ENCODE measurements at places on chromosomes 2 and 18. TPM values are rescaled to one million over a fixed set of nuclear protein-coding genes. Genes with fewer than 3 reads are reported as not detected.

GRCh38 chr2:74099271-74099670 is 48.4 kb downstream of the BOLA3 start:
- DNase-seq = no peak

Gene CYP1B1
- total RNA-seq = 17.5 TPM

DNA sequence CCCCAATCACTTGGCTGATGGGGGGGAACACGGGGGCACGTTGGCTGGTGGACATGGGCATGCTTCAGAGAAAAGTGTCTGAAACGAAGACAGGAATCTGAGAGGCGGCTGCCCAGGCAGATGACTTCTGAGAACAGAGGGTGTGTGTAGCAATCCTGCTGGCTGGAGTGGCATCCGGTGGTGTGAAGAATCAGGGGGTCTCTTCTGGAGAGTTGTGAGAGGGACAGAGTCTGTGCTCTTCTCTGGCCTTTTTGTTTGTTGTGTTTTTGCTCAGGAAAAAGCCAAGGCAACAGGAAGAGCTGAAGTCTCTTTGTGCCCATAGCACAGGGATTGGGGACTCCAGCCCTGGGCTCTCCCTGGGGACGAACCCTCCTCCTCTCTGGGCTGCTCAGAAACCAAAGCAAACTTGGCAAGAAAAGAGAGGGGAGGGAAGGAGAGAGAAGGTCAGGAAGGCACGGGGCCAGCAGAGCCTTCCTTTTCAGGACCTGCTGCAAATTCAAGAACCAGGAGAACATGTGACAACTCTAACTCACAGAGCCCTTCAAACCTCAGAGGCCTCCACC is 97.0 kb upstream of the SMAD2 start:
- DNase-seq = no peak

GRCh38 chr2:54503192-54503591 is 47.1 kb downstream of the SPTBN1 start:
- DNase-seq = peak; percentile 49

Gene ELOA2
- total RNA-seq = not detected

Gene SMAD2
- total RNA-seq = 116 TPM

DNA sequence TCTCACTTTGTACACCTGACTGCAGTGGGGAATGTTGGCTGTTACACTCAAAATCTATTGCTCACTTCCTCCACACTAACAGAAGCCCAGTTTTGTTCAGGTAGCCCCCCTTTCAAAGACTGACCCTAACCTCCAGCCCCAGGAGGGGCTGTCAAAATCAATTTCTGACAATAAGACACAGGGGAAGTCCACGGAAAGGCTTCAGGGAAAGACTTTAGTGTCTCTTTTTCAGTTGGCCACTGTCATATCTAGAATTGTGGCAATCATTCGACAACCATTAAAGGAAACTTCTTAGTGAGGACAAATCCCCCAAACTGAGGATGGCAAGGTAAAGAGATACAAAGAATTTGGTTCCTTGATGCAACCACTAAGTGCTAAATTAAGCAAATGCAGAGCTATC is 59.0 kb downstream of the BARD1 start:
- no peak for DNase-seq

DNA sequence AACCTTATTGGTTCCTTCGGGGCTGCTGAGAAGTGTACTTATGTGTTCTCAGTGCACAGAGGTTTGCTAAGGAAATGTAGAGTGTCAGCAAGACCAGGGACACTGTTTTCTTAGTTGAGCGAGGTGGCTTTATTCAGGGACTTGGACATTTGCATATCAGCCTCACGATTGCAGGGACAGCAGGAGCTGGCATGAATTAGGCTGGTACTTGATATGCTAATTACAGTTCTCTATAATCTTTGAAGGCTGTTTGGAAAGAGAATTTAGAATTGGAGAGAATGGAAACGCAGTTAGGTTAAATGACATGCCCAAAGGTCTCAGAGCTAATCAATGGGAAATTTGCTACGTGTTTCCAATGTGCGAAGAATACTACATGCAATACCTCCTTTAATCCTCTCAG is 18.7 kb upstream of the MTCL1 start:
- no peak for DNase-seq

Gene FOXD4L1
- 0.52 TPM for total RNA-seq

Gene MC2R
- not detected for total RNA-seq

GRCh38 chr2:207073801-207074678 is 91.7 kb downstream of the KLF7 start:
- DNase-seq = no peak

Gene PRKAG3
- not detected for total RNA-seq

DNA sequence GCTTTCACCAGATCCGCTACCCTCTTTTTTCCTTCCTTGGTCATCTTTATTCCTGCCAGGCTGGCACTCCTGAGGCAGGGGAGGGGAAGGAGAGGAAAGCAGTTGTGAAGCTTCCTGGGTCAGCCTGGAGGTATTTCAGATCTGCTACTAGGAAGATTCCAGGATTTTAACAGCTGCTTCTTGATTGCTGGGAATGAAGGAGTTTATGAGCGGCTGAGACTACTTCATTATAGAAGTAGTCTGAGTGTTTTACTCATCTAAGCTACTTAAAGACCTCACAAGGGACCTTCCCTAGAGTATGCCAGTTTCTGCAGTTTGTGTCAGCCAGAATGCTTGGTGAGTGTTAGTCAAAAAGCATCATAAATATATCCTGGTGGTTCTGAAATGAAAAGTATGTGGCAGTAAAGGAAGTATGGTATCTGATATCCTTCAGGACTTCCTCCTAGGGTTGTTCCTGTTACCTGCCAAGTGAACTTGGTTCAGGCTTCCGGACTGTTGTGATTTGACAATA is 1.9 kb downstream of the TANC1 start:
- no peak for DNase-seq

- DNase-seq = no peak
Measured at GRCh38 chr18:27377251-27377650, 192.1 kb upstream of the CHST9 start.

DNA sequence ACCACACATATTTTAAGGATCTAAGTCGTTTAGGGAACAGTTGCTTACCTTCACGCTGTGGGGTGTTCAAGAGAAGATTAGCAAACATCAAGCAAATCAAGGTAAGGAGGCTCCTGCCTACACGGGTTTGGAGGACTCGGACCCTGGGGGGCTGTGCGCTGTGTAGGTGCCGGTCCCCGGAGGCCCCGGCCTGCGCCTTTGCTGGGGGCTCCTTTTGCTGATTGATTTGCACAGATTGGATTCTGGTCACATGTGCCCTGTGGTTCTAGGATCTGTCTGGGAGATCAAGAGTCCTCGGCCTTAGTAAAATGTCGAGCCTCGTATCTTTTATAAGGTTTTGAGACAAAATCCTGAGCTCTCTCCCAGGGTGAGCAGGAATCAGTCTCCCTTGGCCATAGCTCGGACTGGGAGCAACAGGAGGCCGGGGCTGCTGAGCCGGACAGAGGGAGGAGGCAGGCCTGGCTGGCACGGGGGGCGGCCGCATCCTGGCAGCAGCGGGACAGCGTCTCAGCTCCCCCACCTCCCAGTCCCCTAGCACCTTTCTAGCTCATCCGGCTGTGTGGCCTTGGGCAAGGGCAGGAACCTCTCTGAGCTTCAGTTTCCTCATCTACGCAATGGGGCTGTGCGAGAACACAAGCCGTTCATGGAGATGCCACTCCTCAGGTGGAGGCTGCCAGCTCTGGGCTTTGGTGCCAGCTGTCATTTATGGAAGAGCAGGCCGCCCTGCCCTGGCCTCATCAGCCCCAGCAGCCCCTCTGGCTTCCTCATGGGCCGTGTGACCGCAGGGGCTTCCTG is 147.2 kb downstream of the MBP start:
- no peak for DNase-seq

Gene SPDYA
- 1.1 TPM for total RNA-seq

Gene CELF4
- total RNA-seq = 1.9 TPM

Gene SCTR
- not detected for total RNA-seq

DNA sequence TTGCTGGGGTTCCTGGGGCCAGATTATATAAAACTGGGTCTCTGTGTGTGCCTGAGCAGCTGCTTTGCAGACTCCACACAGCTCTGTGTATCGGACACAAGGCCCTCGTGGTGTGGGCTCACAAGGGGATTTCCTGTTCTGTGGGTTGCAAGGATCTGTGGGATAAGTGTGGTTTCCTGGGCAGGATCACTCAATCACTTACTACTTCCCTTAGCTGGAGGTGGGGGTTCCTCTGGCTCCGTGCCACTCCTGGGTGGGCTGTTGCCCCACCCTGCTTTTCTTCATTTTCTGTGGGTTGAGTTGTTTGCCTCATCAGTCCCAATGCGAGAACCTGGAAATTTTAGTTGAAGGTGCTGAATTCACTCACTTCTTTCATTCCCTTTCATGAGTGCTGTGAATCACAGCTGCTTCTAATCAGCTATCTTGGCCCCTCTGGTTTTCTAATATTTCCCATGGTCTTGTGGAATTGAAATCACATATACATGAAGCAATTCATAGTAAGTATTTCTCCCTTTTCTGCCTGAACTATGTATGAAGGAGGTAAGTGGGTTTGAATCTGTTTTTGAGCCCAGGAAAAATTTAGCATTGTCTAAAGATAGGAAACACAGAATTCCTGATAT is 196.3 kb downstream of the DCDC2C start:
- no peak for DNase-seq

Gene EML6
- total RNA-seq = 8.1 TPM

GRCh38 chr2:35410431-35411061 is 945.0 kb upstream of the CRIM1 start:
- peak; percentile 72 for DNase-seq

Gene TXNDC2
- total RNA-seq = not detected

GRCh38 chr2:110143982-110144381 is 28.4 kb upstream of the MALL start:
- no peak for DNase-seq

GRCh38 chr2:11771971-11772615 is 25.7 kb downstream of the LPIN1 start:
- DNase-seq = no peak

Gene CERS6
- 27.4 TPM for total RNA-seq

GRCh38 chr2:56234241-56234640 is 50.5 kb downstream of the CCDC85A start:
- DNase-seq = no peak

- DNase-seq = no peak
Measured at GRCh38 chr18:44541159-44541558, 139.5 kb upstream of the SETBP1 start.

DNA sequence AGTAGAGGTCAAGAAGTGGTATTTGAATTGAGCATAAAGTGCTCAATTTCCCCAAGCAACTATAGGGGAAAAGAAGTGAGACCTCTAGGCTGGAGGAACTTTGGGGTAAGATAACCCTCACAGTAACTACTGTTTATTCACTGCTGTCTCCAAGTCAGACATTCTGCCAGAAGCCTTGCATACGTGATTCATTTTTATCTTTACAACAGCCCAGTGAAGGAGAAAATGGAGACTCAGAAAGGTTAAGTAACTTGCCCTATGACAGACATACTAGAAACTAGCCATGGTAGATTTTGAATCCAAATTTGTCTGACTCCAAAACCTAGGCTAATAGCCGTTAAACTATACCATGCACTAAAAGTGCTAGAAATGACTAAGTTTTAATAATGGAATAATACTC is 28.4 kb downstream of the DNAJC10 start:
- no peak for DNase-seq

GRCh38 chr18:79882522-79883241 is 68.8 kb downstream of the SLC66A2 start:
- no peak for DNase-seq

Gene COA5
- total RNA-seq = 34.6 TPM

DNA sequence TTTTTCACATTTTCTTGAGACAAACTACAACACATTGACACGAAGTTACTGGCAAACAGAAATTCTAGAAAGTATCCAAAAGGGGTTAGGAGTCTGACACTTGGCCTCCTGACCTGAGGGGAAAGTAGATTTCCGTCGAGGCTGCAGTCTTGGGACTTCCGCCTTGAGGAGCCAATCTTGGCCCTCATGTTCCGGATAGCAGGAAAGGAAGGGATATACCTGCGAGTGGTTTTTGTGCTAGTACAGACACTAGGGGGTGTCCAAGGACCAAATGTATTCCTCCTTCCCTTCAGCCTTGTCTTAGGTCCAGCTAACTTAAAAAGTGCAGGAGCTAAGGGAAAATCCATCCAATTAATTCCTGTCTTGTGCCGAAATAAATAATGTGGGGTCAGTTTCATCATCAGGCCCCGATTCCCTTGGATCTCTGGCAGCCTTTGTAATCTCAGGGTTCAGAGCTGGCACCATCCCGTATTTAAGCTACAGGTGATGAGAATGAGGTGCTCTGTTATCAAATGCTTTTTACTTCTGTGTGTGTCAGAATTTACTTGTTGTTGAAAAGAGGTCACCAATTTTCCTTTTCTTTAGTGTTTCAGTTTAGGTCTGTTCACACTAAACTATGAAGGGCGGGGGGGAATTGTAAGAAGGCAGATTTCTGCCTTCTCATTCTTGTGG is 330.2 kb upstream of the FANCL start:
- DNase-seq = peak; percentile 5

DNA sequence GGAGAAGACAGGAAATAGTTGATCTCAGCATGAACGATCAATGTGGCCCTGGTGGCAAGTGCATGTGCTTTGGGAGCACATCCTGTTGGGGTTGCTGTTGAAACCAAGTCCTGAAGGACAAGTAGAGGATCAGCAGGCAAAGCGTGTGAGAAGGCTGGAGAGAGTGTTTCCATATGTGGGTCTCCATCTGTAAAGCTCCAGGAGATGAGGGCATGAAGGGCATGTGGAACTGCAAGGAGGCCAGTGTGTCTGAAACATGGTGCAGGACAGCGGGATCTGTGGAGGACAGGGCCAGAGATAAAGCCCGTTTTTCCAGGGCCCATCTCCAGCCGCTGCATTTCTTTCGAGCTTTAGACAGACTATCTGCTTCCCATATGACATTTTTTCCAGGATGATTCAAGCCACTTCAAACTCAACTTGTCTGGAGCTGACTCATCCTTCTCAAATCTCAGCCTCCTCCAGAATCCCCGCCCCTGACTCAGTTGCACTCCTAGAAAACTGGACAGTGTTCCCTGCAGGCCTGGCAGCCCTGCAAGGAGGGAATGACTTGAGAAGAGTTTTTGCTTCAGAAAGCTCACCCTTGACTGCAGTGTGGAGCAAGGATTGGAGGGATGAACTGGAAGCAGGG is 226.1 kb downstream of the VAPA start:
- DNase-seq = no peak

Gene MARCO
- total RNA-seq = not detected

GRCh38 chr2:152038441-152038958 is 60.3 kb downstream of the CACNB4 start:
- no peak for DNase-seq

Gene SOCS6
- total RNA-seq = 26.8 TPM

- no peak for DNase-seq
Measured at GRCh38 chr2:68391869-68392268, 26.8 kb downstream of the PLEK start.

Gene FBLN7
- 21.4 TPM for total RNA-seq

GRCh38 chr2:59733970-59734369 is 819.5 kb downstream of the BCL11A start:
- no peak for DNase-seq

Gene MOGAT1
- total RNA-seq = not detected

DNA sequence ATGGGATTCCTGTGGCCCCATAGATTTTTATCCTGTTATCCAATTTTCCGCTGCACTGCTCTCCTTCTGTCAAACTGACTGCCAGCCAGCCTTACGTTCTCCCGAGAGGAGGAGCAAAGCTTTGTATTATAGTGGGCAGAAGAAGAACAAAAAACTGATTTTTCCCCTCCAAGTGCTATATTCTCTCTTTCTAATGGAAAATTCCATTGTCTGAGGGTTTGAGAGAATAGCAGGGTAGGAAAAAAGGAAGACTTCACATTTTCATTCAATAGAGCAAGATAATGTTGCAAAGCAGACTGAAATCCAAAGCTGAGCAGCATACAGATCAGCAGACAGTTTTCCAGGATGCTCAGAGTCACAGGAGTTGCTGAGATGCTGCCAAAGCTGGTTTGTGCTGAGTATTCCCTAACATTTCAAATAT is 238.0 kb downstream of the UBE2E3 start:
- no peak for DNase-seq

Gene SLC4A5
- total RNA-seq = 3.0 TPM
